ENCODE measurements at places on chromosomes 2 and 18.

- peak; percentile 79 for DNase-seq
Observed at GRCh38 chr2:134783912-134784311, 54.5 kb upstream of the ACMSD start.

GRCh38 chr2:121819846-121820245, 64.4 kb downstream of the TSN start:
- no peak for DNase-seq

- DNase-seq, result peak; percentile 29
Observed at GRCh38 chr18:55780586-55781071, 192.6 kb upstream of the TCF4 start.

DNA sequence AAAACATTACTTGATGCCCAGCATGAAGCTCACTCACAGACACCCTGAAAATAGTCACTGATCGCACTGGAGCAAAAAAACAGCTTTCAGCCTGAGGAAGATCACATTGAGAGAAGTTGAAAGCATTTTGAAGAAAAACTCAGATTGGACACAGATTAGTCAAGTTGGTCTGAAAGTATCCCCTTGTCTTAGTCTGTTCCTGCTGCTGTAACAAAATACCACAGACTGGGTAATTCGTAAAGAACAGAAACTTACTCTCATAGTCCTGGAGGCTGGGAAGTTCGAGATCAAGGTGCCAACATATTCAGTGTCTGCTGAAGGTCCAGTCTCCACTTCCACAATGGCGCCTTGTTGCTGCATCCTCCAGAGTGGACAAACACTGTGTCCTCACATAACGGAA, 14.2 kb upstream of the NDUFV2 start:
- no peak for DNase-seq

DNA sequence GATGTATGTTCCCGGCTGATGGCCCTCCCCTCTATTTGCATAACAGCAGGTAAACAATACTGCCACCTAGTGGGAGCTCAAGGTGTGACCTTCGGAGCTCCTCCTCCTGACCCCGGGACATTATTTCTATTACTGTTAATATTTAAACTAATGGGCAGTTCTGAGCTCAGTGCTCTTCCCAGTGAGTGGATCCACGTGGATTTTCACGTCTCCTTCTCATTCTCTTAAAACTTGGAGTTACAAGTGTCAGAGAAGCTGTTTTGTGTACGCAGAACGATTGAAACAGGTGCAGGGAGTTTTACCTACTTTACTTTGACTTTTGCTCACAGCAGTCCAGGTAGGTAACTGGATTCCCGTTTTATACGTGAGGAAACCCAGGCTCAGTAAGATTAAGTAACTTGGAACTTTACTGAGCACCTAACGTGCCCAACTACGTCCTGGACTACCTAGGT, 127.3 kb downstream of the PRKCE start:
- peak; percentile 70 for DNase-seq

- DNase-seq, result no peak
Observed at GRCh38 chr2:27024812-27025211, 8.0 kb upstream of the TMEM214 start.

DNA sequence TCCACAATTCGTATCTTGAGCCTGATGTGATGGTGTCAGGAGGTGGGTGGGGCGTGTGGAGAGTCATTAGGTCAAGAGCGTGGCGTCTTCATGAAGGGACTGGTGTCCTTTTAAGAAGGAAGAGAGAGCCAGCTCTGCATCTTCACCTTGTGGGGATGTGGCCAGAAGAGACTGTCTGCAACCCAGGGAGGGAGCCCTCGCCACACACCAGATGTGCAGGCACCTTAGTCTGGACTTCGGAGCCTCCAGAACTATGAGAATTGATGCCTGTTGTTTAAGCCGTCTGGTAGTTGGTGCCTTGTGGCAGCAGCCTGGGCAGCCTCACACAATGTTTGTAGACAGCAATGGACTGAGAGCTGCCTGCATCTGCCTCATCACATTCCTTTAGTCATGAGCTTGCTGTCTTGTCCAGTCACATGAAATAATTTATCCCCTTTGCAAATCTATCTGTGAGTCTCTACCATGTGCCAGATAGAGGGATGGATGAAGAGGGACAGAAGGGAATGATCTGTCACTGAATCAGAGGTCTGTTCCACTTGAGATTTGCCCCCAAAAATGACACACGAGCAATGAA, 61.0 kb downstream of the MYT1L start:
- DNase-seq, result no peak

DNA sequence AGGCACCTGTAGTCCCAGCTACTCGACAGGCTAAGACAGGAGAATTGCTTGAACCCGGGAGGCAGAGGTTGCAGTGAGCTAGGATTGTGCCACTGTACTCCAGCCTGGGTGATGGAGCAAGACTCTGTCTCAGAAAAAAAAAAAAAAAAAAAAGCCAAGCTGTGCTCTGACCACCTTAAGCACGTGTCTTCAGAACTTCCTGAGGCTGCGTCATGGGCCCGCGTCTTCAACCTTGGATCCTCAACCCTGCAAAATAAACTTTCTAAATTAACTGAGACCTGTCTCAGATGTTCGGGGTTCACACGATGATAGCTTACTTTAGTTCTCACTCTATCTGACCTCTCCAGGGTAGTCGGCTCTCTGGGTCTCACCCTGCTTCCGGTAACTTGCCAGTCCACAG, 65.8 kb upstream of the CABLES1 start:
- no peak for DNase-seq

DNA sequence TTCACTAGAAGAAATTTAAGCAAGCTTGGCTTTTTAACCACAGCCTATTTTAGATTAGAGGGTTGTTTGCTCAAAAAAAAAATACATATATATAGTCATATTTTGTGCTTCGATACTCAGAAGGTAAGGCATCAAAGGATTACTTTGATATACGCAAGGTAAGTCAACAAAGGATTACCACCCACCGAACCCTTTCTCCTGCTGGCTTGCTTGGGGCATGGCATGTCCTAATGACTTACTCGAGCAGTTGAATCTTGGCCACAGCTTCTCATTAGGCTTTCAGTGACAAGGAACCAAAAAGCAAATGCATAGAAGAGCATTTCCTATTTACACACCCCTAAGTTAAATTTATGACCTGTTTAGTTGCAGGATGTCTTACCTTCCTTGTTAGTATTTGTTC, 295.7 kb downstream of the AGAP1 start:
- no peak for DNase-seq

GRCh38 chr18:54888933-54889332, 60.7 kb downstream of the RAB27B start:
- DNase-seq, result no peak

DNA sequence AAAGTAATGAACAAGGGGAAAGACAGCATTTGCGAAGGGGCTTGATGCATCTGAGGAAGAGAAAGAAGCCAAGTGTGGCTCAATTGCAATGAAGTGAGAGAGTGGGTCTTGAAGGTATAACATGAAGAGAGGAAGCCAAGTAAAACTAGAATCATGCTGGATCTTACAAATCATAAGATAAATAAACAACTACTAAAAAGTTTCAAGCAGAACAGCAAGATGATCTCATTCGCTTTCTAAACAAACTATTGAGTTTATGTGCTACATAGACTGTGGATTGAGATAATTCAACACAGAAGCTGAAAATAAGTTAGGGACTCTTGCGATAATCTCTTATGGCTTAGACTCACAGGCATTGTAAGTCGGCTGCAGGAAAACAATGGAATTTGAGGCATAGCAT, 1310.5 kb upstream of the NRXN1 start:
- DNase-seq, result no peak

GRCh38 chr2:241413929-241414580, 58.0 kb downstream of the FARP2 start:
- peak; percentile 41 for DNase-seq

- no peak for DNase-seq
Observed at GRCh38 chr2:44528595-44528994, 166.8 kb downstream of the CAMKMT start.

DNA sequence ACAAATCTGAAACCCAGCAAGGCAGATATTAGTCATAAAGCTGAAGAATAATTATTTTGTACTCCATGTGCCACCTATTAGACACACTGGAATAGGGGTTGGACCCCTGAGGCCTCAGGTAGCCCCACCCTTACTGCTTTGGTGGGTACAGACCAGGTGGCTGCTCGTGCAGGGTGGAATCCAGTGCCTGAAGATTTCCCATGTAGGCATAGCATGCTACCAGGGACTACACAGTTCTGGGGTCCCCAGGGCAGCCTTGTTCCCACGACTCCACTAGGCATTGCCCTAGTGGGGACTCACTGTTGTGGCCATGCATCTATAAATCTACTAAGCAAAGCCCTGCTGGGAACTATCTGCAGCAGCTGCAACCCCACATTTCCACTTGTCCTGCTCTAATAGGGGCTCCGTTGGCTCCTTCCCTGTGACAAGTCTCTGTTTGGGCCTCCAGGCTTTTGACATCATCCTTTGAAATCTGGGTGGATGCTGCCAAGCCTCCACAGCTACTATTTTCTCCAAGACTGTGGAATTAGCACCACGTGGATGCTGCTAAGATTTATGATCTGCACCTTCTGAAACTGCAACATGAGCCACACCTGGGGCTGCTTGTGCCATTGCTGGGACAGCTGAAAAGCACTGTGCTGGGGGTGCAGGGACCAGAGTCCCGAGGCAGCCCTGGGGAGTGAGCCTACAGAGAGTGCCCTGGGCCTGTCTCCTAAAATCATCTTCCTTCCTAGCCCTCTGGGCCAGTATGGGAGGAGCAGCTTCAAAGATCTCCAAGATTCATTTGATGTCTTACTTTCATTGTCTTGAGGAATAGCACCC, 303.8 kb downstream of the FSIP2 start:
- DNase-seq, result no peak

GRCh38 chr2:223102040-223102400, 50.0 kb downstream of the KCNE4 start:
- no peak for DNase-seq

DNA sequence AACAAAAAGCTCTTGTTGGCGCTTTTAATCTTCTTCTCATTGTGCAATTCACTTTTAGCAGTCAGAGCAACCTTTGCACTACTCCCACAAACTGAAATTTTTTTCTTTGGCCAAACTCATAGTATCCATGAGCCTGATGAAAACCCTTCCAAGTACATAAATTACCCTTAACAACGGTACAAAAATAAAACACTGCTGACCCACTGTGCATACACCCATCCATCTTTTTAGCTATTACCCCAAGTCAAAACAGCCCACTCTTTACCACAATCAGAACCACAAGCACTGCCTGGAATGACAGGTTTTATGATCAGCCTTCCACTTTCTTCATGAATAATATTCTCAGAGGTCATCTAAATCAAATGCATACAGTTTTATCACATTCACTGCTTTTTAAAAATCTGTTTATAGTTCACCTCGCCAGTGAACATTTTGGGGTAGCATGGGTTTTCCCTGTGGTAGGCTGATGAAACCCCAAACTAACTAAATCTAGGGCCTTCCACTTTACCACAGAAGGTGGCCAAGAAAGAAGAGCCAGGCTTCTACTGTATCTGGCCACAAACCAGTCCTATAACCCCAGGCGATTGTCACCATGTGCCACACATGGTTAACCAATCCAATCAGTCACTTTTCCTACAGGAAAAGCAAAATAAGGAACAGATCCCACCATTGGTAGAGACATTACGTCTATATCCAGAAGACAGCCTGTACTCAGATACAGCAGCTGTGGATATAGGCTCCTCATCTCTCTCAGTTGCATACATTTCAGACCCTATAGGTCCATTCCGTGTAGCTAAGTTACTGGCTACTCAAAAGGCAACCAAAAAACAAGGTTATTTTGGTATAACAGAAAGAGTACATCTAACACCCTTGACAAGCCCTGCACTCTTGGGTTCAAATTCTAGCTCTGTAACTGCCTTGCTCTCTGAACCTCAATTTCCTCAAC, 171.3 kb downstream of the THADA start:
- DNase-seq, result no peak

DNA sequence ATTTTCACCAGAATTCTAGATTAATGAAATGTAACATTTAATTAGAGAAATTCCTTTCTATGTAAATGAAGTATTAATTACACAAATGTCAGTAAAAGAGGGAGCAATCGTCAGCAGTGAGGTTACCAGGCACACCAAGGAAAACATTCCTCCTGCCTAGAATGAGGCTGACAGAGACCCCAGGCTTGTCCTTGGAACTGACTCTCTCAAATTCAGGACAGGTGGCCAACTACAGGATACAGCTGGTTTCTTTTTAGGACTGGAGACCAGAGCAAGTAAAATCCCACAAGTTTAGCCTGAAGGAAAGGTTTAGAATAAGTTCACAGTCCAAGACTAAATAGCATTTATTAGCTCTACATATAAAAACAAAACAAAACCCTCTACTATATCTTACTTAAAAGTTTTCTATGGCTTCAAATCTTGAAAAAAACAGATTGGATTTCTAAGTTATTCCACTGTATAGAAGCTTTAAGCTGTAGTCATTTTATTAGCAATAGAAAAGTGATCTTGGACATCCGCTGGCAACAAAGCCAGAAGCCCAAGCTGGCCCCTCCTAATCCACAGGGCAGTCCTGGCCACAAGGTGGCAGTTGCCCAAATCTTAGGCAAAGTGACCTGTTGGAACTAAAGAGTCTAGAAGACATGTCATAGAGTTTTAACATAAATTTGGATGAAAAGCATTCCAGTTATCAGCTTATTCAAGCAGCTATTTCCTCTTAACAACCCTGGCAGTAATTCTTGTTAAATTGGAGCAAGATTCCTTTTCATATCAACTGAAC, 81.0 kb downstream of the SP3 start:
- DNase-seq, result peak; percentile 40

- no peak for DNase-seq
Observed at GRCh38 chr2:191799526-191799925, 47.4 kb downstream of the CAVIN2 start.

DNA sequence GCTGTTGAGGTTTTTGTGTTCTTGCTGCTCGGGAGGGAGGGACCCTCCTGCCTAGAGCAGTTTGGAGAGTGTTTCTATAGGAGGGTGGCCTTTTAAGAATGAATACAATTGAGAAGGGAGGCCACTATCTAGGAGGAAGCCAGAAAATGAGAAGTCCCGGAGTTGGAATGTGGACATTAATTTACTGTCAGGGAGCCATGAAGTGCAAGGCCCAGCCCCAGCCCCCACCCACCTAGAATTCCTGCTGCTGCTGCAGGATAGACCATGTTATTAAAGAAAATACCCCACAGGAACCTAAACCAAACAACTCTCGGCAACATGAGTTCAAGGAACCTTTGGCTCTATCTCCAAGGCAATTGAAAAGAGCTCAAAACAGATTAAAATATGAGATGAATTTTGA, 46.0 kb downstream of the ZBTB7C start:
- no peak for DNase-seq

DNA sequence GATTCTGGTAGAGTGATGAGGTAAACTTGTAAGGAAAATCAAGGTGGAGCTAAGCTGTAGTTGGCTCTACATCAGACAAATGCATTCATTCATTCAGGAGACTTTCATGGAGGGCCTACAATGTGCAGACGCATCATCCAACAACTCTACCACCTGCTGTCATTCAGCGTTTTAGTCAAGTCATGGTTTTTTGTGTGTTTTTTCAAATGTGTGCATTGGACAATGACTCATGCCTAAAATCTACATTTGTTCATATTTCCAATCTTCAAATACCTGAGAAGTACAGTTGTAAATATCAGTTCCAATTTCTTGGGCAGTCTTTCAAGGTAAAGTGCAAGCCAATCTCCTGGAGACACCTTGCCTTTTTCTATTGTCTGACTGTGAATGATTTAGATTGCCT, 108.0 kb upstream of the LGALSL start:
- DNase-seq, result no peak

- DNase-seq, result no peak
Observed at GRCh38 chr2:164642946-164643555, 21.8 kb upstream of the GRB14 start.

- no peak for DNase-seq
Observed at GRCh38 chr18:55477860-55478581, 110.0 kb downstream of the TCF4 start.

- peak; percentile 6 for DNase-seq
Observed at GRCh38 chr2:111221701-111222100, 101.0 kb downstream of the BCL2L11 start.

- no peak for DNase-seq
Observed at GRCh38 chr2:54306556-54306955, 50.5 kb upstream of the TSPYL6 start.
